GM12878 (cell line): ENCODE measurements at places on chromosomes 3 and 15. TPM values are rescaled to one million over a fixed set of nuclear protein-coding genes. Genes with fewer than 3 reads are reported as not detected.

The AHSG gene
- polyA plus RNA-seq: not detected in 2 replicates

DNA sequence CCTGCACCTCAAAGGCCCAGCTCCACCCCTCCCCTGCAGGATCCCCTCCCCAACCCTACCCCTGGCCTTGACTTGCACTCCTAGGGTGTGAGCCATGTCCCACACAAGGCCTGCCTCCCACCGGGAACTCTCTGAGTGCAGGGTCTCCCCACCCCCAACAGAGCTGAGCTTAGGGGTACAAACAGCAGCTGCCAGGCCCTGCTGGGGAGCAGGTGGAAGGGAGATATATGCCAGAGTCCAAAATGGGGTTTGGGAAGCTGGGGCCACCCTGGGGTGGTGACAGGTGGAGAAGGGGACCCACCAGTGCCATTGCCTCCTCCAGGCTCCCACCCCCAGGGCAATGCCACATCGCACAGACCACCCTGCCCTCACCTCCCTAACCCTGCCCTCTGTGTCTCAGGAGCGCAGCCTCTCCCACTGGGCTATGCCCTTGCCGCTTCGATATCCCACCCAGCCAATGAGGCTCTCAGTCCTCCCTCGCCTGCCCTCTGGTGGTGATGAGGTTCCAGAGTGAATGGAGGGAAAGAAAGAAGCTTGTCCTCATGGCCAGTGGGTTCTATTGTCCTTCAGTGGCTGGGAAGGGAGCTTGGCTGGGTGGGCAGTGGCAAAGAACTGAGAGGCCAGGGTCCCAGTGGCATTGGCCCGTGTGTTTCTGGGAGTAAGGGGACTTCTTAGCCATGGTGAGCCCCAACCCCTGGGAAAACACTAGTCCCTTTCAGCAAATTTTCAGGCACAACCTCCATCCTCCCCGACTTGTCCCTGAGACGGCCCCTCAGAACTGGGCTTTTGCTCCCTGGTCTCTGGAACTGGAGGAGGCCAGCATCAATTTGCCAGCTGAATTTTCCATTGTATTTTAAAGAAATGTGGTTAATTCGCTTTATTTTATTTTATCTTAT, 46.8 kb downstream of the CYP11A1 start:
- DNase-seq: no peak

GRCh38 chr3:49132437-49133225, at the start of gene LAMB2:
TSS of gene LAMB2 (minus strand) at chr3:49133050. CDS start at chr3:49132867, 183 bp downstream.
- DNase-seq: no peak

GRCh38 chr3:77055841-77056341, 16.0 kb downstream of the ROBO2 start:
- no peak for DNase-seq

GRCh38 chr3:144660186-144660585, 688.6 kb downstream of the DIPK2A start:
- DNase-seq: no peak

DNA sequence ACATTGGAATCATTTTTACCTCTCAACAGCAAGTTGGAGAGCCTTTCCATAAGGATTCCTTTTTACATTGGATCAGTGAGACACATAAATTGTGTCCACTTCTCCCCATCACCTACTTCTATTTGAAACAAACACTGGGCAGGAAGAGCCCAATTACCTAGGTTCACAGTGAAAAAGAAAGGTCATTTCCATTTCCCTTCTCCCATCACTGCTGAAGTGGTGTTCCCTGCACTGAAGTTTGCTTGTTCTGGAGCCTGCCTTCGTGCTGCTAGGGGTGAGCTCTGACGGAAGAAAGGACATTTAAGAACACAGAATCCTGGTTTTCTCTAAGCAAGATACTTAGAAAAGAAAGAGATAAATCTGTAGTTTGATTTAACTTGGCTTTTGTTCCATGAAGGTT, 123.8 kb upstream of the ZBTB20 start:
- no peak for DNase-seq

GRCh38 chr3:49157289-49157688, 8.8 kb downstream of the CCDC71 start:
- no peak for DNase-seq

DNA sequence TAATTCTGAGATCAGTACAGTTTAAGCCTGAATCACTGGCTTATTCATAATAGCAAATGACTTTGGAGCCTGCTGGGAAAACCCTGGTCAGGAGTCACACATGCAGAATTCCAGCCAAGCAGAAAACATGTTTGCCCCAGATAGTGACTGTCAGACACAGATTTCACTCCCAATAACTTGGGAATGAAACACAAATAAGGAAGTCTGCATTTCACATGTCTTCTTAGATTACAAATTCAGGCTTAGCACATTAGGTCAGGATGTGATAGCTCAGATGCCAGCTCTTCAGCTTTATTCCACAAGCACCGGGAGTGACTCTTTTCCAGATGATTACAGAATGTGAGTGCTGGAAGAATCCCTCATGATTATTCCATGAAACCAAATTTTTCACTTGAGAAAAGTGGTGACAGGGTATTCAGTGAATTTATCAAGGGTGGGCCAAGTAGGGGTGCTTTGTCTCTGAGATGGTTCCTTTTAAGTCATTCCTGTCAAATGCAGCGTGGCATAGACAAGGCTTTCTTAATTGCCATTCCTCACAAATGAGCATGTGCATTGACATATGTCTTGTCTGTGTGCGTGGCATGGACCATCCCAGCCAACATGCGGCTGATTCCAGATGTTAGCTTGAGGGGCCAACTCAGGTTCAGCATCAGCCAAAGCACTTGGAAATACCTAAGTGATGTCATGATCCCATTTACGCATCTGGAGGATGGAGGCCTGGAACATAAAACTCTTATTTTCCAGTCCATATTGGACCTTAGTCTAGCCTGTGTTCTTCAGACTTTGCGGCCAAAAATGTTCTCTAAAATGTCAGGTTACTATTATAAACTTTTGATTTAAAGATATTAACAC, 191.0 kb downstream of the EPHB1 start:
- DNase-seq: no peak

DNA sequence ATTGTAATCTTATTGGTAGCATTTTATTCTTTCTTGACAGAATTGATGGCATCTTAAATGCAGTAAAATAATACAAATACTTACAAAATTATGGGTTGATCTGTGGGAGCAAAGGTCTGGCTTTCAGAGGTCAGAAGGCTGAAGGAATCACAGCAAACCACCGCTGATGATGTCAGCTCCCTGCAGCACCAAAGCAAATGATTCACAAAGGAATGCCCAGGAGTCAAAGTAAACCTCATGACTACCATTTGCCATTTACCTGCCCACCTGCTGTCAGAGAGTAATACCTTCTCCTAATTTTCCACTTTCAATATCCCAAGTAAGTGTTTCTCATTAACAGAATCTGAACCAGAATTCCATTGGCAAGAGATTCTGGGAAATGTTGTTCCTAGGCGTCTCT, 46.1 kb downstream of the CPA3 start:
- no peak for DNase-seq
